ENCODE measurements at places on chromosomes 1 and 21.

- DNase-seq: no peak
Observed at GRCh38 chr1:172401892-172402291, 18.6 kb upstream of the C1orf105 start.

DNA sequence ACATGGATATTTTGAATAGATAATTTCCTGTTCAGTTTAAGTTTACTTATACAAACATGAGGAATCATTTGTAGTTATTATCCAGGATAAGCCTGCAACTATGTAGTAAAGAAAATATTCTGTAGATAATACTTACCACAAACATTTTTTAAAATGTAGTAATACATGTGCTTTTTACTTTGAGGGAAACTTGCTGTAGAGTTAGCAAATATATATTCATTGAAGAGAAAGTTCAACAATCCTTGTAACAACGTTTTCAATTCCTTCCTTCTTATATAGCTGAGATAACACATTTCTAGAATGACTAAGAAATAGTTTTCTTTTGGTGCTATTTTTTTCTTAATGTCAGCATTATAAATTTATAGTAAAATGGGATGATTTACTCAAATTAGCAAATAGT is 664.6 kb upstream of the ADAMTS5 start:
- no peak for DNase-seq

- no peak for DNase-seq
Observed at GRCh38 chr21:31137960-31138359, 99.7 kb upstream of the KRTAP19-8 start.

GRCh38 chr1:152022474-152022873 is 14.3 kb downstream of the S100A11 start:
- DNase-seq: no peak

DNA sequence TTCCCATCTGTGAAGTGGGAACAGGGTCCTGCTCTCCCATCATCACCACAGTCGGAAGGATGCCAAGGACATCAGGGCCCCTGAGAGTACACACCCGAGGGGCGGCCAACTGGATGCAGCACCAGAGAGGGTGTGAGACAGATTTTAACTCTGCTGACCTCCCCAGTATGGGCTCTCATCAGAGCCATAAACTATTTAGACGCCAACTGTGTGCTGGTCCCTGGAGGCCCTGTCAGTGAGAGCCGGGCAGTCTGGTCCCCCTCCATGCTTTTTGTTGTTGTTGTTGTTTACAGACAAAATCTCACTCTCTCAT is 1.7 kb downstream of the FGR start:
- DNase-seq: no peak
